ENCODE measurements at places on chromosomes 7 and 10.

DNA sequence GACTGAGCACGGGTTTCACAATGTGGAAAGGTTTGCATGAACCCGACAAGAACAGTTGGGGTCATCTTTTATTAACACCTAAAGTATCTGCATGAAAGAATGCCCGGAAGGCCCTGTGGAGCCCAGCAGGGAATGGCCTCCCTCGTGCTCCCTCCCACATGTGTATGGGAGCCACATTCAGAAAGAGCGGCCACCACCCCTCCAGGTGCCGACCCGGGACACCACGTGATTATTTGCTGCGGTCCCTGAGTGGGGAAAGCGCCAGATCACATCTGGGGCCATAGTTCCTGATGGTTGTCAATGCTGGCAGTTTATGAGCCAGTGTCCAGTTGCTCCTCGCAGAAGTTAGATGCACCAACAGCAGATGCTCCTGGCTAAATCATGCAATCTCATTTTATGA lies 571.4 kb downstream of the TCERG1L start:
- no peak for DNase-seq

- no peak for DNase-seq
Observed at GRCh38 chr10:131921184-131921583, 20.4 kb downstream of the PPP2R2D start.

- DNase-seq: no peak
Observed at GRCh38 chr7:127995881-127996215, 35.4 kb downstream of the LRRC4 start.

DNA sequence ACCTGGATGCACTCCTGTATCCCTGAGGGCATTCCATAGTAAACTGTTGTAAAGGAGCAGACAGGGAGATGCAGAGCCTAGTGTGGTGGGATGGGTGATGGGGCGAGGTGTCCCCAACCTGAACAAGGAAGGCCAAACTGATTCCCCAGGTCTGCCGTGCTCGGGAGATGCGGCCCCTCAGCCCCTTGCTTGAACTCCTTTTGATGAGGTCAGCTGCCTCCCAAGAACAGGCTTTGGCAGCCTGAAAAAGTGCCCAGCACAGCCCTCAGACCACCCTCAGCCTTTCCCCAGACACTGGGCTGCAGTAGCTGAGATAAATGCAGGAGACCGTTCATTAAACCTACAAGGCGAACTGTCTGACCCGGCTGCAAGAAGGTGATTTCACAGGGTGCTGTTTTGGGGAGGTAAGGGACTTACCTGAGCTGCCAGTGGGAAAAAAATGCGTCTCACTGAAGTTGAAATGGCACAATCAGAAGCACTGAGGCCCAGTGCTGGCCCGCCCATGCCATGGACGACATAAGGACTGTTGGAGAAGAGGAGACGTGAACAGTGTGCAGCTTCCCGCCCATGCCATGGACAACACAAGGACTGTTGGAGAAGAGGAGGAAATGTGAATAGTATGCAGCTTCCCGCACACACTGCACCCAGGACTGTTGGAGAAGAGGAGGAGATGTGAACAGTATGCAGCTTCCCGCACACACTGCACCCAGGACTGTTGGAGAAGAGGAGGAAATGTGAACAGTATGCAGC lies 148.4 kb upstream of the FAM20C start:
- no peak for DNase-seq

DNA sequence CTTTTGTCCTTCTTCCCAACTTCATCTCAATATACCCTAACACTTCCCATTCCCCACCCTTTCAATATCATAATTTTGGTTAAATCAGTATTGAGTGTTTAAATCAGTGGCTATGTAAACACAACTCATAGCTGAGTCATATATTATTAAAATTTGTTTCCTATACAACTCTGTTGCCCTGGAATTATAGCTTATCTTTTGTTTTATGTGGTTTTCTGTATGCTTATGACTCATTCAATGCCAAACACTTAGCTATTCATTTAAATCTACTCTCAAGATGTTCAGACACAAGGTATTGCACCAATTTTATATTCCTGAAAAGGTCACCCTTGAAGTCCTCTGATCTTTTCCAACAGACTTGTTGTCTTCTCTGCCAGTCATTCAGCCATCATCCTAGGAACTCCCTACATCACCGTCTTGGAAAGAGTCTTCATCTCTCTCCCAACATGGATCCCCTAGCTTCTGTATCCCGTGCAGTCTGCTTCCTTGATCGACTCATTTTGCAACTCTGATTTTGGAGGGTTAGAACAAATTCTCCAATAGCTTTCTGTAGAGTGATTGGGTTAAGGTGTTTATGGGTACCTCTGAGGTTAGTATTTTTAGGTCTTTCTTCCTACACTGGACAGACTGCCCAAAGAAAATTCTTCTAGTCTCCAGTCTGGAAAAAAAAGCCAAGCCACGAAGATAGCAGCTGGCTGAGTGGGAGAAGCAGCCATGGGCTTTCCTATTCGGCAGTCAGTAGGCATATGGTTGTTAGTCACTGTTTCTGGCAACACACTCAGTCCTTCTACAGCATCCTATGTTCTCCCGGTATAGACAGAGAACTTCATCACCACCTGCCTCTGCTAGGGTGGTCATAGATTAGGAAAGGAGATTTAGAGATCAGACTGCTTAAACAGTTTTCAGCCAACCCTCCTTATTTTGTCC lies 102.1 kb downstream of the CRPPA start:
- DNase-seq: no peak

GRCh38 chr7:70474639-70475234 lies 657.2 kb upstream of the GALNT17 start:
- DNase-seq: no peak
